GM10248 (cell line): ENCODE measurements at places on chromosomes 4 and X.

DNA sequence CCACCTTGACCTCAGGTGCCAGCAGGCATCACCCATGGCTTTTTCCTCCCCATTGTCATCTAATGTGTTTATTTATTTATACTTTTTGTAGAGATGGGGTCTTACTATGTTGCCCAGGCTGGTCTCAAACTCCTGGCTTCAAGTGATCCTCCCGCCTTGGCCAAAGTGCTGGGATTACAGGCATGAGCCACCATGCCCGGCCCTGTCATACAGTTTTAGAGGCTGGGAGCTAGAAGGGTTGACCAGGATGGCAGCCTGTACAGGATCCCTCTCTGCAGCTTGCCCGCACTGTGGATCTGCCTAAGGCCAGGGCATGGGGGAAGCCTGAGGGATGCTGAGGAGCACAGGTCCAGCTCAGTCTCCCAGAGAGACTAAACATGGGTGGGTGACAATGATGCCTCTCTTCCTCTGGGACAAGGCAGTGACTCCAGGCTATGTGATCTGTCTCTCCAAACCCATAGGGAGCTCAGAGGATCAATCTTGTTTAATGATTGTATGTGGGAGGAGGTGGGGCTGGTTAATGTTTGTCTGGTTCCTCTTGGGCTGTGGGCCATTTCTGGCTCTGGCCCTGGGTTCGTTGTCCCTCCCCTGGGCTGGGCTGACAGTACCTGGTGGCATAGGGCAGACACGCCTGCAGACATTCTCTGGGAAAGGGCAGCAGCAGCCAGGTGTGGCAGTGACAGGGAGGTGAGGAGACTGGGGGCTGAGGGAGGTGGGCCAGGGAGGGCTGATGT lies 8.3 kb upstream of the GJB1 start:
- DNase-seq = no peak

DNA sequence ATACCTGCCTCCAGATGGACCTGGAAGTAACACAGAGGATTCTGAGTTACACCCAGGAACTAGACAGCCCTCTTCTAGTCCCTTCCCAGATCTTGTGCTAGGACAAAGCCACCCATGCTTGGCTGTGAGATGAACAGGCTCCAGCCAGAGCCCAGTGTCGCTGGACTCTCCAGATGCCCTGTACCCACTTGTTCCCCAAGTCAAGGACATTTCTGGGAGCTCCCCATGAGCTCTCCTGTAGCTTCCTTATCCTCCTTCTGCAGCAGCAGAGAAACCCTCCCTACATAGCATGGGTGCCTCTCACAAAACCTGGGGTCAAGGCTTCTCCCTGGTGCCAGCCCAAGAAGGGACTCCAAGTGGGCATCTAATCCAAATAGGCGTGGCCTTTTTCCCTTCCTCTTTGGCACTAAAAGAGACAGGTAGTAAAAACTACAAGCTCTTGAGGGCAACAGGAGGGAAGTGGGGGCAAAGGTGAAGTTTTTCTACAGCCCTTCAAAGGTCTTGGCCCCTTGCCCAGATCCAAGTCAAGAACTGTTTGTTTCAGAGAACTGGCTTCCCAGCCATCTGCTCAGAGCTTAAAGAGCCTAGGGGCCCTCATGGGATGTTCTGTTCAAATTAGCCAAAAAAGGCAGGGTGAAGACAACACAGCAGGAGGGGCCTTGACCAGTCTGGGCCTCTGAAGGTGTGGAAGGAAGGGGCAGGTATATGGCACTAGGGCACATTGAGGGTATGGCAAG lies 8.5 kb upstream of the ERCC6L start:
- DNase-seq = no peak

- no peak for DNase-seq
These were observed 134.8 kb downstream of the AFAP1 start for GRCh38 chr4:7804756-7805385.

DNA sequence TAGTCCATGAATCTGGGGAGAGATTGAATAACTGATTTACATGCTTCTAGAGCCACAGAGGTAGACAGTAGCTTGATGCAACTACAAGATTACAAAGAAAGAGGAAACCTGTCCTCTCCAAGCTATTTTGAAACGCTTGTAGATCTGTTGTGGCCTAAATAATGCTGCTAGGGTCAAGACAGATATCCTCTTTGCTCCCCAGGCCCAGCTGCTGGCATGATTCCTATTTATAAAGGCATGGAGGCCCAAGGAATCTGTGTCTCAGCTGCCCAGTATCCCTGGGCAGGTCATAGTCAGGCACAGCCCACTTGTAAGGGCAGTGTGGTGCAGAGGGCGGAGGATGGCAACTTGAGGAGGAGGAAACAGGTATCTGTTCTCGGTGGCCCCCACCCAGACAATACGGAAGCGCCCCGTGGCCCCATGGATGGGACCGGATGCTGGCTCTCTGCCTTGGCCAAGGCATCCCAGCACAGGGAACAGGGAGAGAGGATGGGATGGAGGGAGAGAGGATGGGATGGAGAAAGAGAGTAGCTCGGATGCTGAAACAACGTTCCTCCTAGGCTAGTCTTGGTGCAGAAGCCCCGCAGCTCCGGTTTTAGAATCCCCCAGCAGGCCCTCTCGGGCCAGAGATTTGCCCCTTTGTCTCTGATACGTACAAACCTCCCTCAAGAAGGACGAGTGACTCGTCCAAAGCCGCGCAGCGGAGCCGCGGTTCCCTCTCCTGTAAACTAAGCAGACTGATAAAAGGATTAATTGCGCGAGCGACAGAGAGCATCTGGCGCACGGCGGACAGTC lies 767 bp upstream of the SMIM20 start:
- peak; percentile 49 for DNase-seq

- DNase-seq = no peak
These were observed 70.7 kb upstream of the DCLK2 start for GRCh38 chr4:150007512-150007911.

GRCh38 chrX:9345957-9346356 lies 118.9 kb upstream of the TBL1X start:
- no peak for DNase-seq

DNA sequence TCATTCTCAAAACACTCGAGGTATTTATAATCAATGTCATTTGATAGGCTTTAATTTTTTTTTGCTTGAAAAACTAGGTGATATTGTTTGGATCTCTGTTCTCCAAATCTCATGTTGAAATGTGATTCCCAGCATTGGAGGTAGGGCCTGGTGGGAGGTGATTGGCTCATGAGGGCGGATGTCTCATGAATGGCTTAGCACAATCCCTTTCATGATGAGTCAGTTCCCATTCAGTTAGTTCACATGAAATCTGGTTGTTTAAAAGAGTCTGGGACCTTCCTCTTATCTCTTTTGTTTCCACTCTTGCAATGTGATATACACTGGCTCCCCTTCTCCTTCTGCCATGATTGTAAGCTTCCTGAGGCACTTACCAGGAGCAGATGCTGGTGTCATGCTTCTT lies 638.7 kb downstream of the DMD start:
- no peak for DNase-seq

GRCh38 chrX:8673201-8673600 lies 58.7 kb downstream of the ANOS1 start:
- no peak for DNase-seq

DNA sequence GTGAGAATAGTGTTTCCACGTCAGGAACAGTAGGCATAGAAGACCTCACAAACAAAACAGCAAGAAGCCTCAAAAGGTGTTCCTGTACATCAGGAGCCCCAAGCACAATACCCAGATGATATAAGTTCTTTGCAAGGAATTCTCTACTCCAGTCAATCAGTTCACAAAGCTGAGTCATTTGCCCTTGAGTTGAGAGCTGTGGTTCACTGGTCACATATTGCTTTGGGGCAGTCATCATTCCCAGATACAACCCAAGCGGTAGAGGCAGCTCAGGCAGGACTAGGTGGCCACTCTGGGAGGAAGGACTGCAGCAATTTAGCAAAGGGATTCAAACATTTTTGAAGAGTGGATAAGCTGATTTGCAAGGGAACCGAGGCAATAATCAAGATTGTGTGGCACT lies 551.5 kb upstream of the ZFP42 start:
- DNase-seq = no peak

GRCh38 chr4:153181293-153181692 lies 22.9 kb upstream of the TRIM2 start:
- no peak for DNase-seq

DNA sequence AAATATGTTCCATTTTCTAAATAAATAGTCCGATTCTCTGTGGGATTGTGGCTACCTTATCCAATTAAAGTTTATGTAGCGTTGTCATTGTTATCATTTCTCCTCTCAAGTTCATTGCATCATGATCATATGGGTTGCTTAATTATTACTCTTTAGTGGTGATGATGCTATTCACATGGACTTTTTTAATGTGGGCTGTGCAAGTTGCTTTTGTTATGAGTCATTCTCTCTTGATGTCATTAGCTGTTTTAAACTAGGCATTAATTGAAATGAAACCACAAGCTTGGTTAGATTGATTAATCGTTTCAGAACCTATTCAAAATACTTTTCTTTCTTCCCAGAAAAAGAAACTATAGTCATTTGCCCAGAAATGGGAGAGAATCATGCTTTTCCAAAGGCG lies 38.2 kb downstream of the NHS start:
- DNase-seq = no peak

- DNase-seq = no peak
These were observed 224.9 kb downstream of the AFAP1 start for GRCh38 chr4:7714738-7715137.

DNA sequence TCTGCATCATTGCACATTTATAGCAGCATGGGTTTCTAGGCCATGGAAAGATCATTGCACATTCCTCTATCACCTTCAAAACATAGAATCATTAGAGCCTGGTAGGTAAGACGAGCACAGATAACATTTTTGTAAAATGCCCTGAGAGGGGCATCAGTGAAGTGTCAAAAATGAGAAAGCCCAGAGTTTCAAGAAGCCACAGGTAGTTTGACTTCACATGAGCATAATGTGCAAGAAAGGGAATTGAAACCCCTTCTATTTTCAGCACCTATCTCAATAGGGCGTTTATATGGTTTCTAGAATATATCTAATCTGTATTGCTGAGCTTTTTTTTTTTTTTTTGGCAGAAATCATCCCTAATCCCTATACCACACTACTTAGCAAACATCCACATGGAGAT lies 2441.7 kb downstream of the ARAP2 start:
- no peak for DNase-seq

- DNase-seq = no peak
These were observed 164.0 kb upstream of the FGF13 start for GRCh38 chrX:138875472-138875871.
